ENCODE measurements at places on chromosomes 5 and 9.

DNA sequence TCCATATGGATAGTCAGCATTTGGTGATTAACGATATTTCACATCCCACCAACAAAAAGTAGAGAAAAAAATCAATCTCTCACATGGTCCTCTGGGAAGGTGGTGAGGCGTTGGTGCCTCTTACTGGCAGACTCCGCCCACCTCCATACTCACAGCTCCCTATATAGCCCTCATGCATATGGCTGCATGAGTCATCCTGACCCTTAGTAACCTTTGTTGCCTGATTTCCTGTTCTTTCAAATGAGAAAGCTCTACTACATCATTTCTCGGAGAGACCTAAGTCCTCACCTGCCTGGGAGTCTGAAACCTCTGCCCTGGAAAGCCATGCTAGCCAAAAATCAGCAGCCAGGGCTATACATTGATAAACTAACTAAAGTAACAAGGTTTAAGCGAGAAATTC is 33.3 kb upstream of the ABCA1 start:
- no peak for DNase-seq

DNA sequence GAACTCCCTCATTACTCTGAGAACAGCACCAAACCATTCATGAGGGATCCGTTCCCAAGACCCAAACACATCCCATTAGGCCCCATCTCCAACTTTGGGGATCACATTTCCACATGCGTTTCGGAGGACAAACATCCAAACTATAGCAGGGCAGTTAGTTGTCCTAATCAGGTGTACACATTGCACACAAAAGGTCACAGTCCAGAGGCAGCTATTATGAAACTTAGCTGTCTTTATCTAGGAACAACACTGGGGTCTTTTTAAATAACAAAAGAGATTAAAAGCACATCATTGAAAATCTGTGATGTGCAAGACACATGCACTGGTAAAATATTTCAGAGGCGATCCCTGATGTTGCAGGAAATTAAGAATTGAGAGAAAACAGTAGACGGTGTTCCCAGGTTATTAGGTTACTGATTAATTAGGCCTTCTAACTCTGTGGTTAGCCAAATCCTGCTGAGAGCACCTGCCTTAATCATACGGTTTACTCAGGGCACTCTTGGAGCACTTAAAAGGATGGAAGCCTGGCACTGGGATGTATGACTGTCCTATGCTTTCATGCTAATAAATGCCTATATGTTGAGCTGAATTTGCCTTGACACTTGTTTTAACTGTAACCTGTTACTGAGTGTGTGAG is 1574.5 kb upstream of the WWC1 start:
- no peak for DNase-seq

DNA sequence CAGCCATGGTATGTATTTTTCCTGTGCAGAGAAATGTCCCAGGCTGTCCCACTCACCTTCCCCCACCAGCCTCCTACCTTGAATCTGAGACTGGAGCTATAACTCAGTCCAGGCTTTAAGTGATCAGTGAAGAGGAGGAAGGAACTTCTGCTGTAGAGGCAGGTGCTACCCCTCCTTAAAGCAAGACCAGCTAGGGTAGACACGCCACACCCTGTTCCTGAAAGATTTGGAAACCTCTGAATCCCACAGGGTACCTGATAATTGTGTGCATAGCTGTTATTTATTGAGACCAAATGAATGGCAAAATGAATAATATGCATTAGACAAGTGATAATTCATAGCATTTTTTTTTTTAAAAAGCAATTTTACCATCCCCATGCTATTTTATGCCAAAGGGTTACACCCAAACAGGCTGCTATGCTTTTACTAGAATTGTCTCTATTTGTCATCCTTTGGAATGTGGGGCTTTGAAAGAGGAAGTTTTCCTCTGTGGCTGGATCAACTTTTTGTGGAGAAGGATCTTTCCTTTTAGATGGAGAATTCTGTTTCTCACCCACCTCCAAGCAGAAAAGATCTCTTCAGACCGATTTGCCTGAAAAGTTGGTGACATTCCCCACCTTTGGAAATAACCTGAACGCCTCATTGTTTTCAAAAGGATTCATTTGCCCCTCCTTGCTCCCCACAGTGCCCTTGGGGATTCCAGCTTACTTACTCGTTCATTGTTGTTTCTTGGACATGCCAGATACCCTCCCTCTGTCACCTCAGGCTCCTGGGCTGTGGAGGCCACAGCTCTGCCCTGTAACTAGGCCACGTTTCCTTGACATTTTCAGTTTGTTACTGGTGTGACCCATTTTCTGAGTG is 248.7 kb downstream of the NR3C1 start:
- no peak for DNase-seq

DNA sequence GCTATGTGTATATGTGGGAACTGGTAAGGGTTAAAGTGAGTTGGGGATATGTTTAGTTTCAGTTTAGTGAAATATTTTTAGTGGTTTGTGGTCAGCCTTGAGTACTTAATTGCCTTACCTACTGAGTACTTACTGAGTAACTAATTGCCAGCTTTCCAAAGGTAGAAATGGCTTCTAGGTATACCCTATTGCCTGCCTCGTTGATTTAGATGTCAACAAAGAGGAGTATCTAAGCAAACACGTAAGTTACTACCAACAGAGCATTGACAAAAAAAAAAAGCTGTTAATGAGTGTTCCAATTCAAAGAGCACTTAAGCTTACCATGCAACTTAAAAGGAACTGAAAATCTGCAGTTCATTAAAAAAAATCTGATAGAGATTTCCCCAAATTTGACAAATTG is 8.8 kb downstream of the ATP10B start:
- DNase-seq: no peak

All from coronary artery (tissue), 2 donors.